ENCODE measurements at places on chromosomes 13 and 19. TPM values are rescaled to one million over a fixed set of nuclear protein-coding genes. Genes with fewer than 3 reads are reported as not detected.

SPACA4 gene
- not detected for total RNA-seq

FPR2 gene
- 0.03 TPM for total RNA-seq

CDC16 gene
- 23.1 TPM for total RNA-seq

PINLYP gene
- 0.61 TPM for total RNA-seq

SCEL gene
- total RNA-seq = 0.64 TPM

SERTM1 gene
- not detected for total RNA-seq

PSENEN gene
- 35.6 TPM for total RNA-seq

IL17D gene
- total RNA-seq = 1.4 TPM

FFAR2 gene
- total RNA-seq = not detected

NKPD1 gene
- not detected for total RNA-seq

SIGLEC11 gene
- total RNA-seq = not detected

LAIR1 gene
- total RNA-seq = not detected

KIR3DL1 gene
- not detected for total RNA-seq
